Left cardiac atrium (tissue), 4 donors: ENCODE measurements at places on chromosomes 6 and 20. TPM values are rescaled to one million over a fixed set of nuclear protein-coding genes. Genes with fewer than 3 reads are reported as not detected.

GRCh38 chr6:135811170-135811569, 40.3 kb upstream of the PDE7B start:
- no peak for DNase-seq

Gene GGTLC1
- total RNA-seq, result not detected

GRCh38 chr6:42049948-42050296, 402 bp upstream of the TAF8 start:
- DNase-seq, result peak; percentile 55

Gene TBXT
- total RNA-seq, result not detected

Gene SPDEF
- total RNA-seq, result 0.16 TPM

GRCh38 chr6:36368921-36369865, 18.3 kb downstream of the ETV7 start:
- DNase-seq, result no peak
